ENCODE measurements at places on chromosomes 12 and 14. TPM values are rescaled to one million over a fixed set of nuclear protein-coding genes. Genes with fewer than 3 reads are reported as not detected.

GRCh38 chr14:50058113-50058512 is 58.3 kb downstream of the VCPKMT start:
- no peak for DNase-seq
- H3K27me3 ChIP-seq, result no peaks in the 10 kb centered on the region

The NGB gene
- total RNA-seq, result 0.14 TPM

GRCh38 chr12:54395545-54395944 is 11.0 kb upstream of the ZNF385A start:
- H3K27ac ChIP-seq, result no peak overlapping the region
- H3K4me1 ChIP-seq, result peaks cover 5% of the 10 kb centered on the region
- H3K27me3 ChIP-seq, result no peaks in the 10 kb centered on the region
- H3K4me3 ChIP-seq, result no peak overlapping the region
- no peak for DNase-seq
- peaks cover 34% of the 10 kb centered on the region for H3K36me3 ChIP-seq

GRCh38 chr12:54262403-54262925 is 17.5 kb downstream of the CBX5 start:
- H3K27me3 ChIP-seq, result no peaks in the 10 kb centered on the region
- H3K27ac ChIP-seq, result no peak overlapping the region
- H3K4me3 ChIP-seq, result no peak overlapping the region
- DNase-seq, result no peak
- H3K36me3 ChIP-seq, result peaks cover 8% of the 10 kb centered on the region
- peaks cover 14% of the 10 kb centered on the region for H3K4me1 ChIP-seq

The UBC gene
- 824 TPM for total RNA-seq

GRCh38 chr14:20662968-20663732 is 21.2 kb upstream of the RNASE4 start:
- H3K4me3 ChIP-seq, result no peak overlapping the region
- H3K36me3 ChIP-seq, result no peaks in the 10 kb centered on the region
- no peak for DNase-seq
- H3K27ac ChIP-seq, result no peak overlapping the region
- peaks cover 60% of the 10 kb centered on the region for H3K27me3 ChIP-seq
- peaks cover 9% of the 10 kb centered on the region for H3K4me1 ChIP-seq

GRCh38 chr12:74922117-74922516 is 287.5 kb downstream of the KCNC2 start:
- no peaks in the 10 kb centered on the region for H3K4me1 ChIP-seq
- no peak overlapping the region for H3K27ac ChIP-seq
- no peaks in the 10 kb centered on the region for H3K27me3 ChIP-seq

The CEBPE gene
- total RNA-seq, result 2.5 TPM

DNA sequence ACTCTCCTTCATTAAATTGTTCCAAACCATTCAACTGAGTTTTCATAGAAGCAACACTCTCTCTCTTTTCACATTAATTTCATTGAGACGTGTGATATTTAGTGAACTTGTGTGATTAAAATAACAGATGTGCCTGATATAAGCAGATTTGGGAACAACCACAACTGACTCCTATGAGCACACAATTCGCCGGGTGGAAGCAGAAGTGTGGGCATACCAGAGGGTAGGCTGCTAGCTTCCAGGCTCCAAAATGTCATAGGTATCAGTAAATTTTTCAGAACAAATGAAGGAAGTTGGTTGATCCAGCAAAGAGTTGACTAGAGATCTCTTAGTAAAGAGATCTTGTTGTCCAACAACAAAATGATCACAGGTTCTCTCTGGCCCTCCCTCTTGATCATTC is 429.7 kb downstream of the DPF3 start:
- no peak for DNase-seq
- no peaks in the 10 kb centered on the region for H3K36me3 ChIP-seq
- no peak overlapping the region for H3K4me3 ChIP-seq
- H3K27ac ChIP-seq, result no peak overlapping the region
- H3K4me1 ChIP-seq, result no peaks in the 10 kb centered on the region

DNA sequence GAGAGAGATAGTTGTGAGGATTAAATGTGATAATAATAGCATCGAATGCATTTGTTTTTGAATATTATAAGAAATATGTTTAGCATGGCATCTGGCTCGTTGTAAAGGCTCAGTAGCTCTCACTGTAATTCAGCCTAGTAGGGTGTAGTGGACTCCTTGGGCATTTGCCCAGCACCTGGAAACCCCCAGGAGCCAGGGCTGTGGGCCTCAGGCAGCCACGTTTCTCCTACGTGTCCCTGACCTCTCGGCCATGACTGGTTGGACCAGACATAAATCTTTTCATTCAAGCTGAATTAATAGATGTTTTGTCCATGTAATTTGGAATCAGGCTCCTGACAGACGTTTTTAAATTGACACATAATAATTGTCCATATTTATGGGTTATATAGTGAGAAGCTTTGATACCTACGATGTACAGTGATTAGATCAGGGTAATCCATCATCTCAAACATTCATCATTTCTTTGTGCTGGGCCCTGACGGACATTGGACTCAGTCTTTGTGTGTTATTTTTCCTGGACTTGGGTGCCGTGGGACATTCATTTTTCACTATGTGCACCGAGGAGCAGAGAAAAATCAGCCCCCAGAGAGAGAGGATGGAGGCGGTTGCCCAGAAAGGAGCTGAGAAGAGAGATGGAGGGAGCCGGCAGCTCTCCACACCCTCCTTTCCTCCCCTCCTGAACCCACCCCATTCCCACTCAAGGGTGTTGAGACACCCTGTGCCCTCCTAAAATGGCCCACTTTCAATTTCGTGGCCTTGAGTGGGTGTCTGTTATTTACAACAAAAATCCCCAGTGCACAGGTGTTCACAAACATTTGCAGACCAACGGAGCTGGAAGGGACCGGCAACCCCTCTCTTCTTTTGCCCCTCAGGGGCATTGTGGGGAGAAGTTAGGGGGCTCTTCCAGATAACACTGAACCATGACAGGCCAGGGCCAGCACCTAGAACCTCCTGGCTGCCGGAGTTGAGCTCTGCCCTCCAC is 296.4 kb downstream of the DPF3 start:
- no peak overlapping the region for H3K4me3 ChIP-seq
- H3K4me1 ChIP-seq, result peaks cover 53% of the 10 kb centered on the region
- no peak overlapping the region for H3K27ac ChIP-seq
- DNase-seq, result no peak
- no peaks in the 10 kb centered on the region for H3K36me3 ChIP-seq
